T-helper 9 cell (primary cell): ENCODE measurements at places on chromosomes 5 and 9.

GRCh38 chr5:82784521-82784920 lies 292.7 kb downstream of the TMEM167A start:
- DNase-seq, result no peak

DNA sequence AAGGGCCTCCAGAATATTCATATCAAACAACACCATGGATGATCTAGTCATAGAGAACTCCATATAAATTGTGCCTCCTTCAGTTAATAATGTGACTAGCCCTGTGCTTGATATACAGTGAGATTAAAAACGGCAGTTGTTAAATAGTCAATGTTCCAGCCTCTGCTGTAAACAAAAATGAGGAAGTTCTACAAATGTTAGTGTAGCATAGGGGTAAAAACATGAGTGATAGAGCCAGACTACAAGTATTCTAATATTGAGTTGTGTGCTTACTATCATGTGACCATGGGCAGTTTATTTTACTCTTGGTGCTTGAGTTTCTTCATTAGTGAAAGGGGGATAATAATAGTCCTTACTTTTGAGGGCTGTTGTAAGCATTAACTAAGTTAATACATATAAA lies 43.3 kb upstream of the SLCO6A1 start:
- no peak for DNase-seq

GRCh38 chr5:1643651-1644392 lies 120.1 kb upstream of the LPCAT1 start:
- DNase-seq, result no peak

- no peak for DNase-seq
Measured at GRCh38 chr9:137456061-137456863, 2.9 kb downstream of the NSMF start.

GRCh38 chr5:155274484-155274883 lies 260.9 kb downstream of the KIF4B start:
- DNase-seq, result no peak

GRCh38 chr9:123784518-123784917 lies 145.4 kb downstream of the DENND1A start:
- no peak for DNase-seq

DNA sequence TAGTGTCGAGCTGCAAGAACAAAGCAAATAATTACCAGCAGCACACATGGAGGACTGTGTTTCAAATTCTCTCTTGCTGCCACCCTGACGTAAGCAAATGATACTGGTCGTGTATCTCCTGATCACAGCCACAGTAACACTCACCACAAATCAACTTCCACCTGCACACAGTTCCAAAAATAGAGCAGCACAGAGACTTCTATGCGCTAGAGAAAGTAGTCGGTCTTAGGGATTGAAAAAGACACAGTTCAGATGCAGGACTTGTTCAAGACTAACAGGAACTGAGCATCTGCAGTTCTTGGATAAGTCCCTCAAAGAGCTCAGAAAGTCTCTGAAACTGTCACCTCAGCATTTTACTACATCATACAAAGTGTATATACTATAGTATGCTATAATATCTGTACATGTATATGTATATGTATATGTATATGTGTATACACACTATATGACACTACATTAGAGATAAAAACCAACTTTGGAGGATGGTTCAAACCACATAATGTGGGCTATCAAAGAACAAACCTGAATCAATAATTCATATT lies 279.0 kb downstream of the GLIS3 start:
- DNase-seq, result no peak
